ENCODE measurements at places on chromosomes 7 and 10.

DNA sequence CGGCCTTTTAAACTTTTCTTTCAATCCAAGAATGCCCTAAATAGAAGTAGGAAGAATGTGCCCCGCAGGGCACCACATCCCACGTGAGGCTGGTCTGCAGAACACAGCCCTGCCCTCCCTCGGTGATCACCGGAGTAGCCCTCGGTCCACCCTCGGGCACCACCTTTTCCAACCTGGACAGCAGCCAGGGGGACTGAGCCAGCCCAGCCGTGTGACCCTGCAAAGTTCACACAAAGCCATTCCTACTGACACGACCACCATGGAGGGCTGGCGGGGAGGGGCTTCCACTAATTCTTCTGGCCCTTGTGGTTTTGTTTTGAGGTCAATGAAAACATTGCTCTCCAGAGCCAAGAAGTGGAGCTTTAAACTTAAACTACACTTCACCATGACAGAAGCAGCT is 132.2 kb downstream of the TCERG1L start:
- no peak for DNase-seq

GRCh38 chr10:34690383-34691049 is 124.6 kb downstream of the PARD3 start:
- no peak for DNase-seq

DNA sequence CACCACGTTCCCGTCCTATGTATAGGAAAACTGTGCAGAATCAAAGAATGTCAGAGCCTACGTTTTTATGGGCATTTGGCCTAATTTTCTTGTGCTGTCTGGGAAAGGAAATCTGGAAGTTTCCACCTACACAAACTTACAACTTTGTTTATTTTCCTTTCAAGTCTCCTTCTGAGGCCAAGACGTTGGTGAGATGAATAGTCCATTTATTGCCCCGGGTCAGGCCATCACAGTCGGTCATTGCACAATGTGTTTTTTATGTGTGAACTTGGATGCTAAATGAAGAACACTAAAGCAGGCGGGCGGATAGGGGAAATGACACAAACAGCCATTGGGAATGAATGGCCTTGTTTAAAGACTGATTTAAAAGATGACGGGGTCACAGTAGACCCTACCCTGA is 38.6 kb downstream of the TRIL start:
- no peak for DNase-seq

- no peak for DNase-seq
Observed at GRCh38 chr7:141641876-141642275, 60.1 kb downstream of the DENND11 start.

- DNase-seq = no peak
Observed at GRCh38 chr7:128738570-128739047, 550 bp upstream of the CALU start.

DNA sequence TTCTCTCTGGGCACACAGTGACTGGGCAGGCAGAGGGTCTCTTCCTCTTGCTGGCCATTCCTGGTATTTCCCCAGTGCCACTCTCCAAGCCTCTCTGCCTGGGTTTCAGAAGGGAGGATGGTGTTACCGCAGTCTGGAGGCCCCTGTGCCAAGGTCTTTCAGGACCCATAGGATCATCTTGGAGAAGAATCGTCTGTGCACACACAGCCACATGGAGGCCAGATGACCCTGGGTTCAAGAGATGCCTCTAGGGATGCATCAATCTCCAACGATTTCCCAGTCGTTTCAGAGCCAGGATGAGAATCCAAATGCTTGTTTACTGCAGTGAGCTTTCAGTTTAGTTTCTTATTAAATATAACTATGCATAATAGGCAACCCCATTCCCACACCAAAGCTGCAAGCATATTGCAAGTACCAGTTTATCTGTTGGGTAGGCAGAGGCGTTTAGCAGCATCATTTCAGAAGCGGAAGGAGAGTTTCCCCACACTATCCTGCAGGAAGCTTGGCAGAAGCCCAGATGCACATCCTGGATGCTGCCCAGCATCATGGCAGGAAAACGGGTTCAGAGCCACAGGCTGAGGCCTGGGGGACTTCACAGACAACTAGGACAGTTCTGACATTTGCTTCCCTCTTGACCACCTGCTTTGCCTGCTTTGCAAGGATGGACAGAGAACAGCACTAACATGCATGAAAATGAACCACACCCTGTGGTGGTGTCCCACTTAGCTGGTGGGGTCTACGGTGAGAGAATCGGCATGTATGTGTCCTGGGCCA is 134.7 kb upstream of the FAM20C start:
- DNase-seq = no peak

- no peak for DNase-seq
Observed at GRCh38 chr7:150685219-150686029, at the start of gene GIMAP2. TSS of gene GIMAP2 (plus strand) at chr7:150685706. CDS start at chr7:150687060, 1,354 bp downstream.

DNA sequence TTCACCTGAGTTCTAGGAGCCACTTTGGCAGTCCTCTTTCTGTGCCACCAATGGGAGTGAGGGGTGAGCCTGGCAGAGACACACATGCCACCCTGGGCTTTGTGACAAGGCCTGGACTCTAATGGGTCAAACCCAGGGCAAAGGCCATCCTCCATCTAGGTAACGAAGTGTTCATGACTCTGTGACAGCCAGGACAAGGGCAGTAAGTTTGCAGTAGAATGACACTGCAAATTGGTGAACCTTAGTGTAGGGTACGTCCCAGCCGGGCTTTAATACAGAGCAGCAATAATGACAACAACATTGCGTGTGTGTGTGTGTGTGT is 43.3 kb downstream of the PAPSS2 start:
- DNase-seq = no peak

GRCh38 chr7:41885078-41885477 is 182.2 kb upstream of the INHBA start:
- no peak for DNase-seq

GRCh38 chr10:21355591-21356011 is 169.9 kb downstream of the SKIDA1 start:
- no peak for DNase-seq

DNA sequence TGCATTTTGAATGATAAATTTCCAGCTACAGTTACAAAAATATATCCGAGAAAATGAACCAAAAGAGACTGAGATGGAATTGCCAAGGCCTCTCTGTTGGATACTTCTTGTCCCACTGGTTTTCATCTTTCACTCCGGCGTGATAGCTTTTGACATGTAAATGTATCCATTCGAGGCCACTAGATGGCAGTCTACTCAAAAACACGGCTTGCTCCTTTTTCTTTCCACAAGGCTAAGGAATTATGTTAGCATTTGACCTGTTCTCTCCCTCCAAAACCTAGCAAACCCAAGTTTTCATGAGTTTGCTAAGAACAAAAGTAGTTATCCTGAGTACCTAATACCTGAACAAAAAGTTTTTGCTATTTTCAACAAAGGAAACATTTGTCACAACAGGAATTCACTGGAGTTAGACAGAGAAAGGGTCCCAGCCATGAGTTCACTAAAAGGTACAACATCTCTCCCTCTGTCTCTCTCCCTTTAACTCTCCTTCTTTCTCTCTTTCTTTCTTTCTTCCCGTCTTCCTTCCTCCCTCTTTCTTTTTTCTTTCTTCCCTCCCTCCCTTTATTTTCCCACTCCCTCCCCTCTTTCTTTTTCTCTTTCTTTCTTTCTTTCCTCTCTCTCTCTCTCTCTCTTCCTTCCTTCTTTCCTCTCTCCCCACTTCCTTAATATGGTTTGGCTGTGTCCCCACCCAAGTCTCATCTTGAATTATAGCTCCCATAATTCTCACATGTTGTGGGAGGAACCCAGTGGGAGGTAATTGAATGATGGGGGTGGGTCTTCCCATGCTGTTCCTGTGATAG is 207.9 kb upstream of the MYO3A start:
- peak; percentile 92 for DNase-seq
